ENCODE measurements at places on chromosomes 11 and 22.

- DNase-seq, result no peak
These were observed 14.0 kb downstream of the GALNT18 start for GRCh38 chr11:11607772-11608171.

- no peak for DNase-seq
These were observed 70.5 kb upstream of the BLID start for GRCh38 chr11:122186439-122187080.

DNA sequence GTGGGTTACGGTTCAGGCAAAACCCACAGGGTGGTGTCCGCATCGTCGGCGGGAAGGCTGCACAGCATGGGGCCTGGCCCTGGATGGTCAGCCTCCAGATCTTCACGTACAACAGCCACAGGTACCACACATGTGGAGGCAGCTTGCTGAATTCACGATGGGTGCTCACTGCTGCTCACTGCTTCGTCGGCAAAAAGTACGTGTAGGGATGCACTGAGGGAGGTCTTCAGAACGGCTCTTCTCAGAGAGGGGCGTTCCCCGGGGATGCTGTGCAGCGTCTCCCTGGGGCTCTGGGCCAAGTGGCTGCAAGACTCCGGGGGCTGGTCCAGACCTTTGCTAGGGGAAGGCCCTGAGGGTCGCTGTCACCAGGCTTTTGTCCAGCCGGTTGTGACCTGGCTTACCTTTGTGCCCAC lies 1.3 kb downstream of the ACR start:
- DNase-seq, result no peak

DNA sequence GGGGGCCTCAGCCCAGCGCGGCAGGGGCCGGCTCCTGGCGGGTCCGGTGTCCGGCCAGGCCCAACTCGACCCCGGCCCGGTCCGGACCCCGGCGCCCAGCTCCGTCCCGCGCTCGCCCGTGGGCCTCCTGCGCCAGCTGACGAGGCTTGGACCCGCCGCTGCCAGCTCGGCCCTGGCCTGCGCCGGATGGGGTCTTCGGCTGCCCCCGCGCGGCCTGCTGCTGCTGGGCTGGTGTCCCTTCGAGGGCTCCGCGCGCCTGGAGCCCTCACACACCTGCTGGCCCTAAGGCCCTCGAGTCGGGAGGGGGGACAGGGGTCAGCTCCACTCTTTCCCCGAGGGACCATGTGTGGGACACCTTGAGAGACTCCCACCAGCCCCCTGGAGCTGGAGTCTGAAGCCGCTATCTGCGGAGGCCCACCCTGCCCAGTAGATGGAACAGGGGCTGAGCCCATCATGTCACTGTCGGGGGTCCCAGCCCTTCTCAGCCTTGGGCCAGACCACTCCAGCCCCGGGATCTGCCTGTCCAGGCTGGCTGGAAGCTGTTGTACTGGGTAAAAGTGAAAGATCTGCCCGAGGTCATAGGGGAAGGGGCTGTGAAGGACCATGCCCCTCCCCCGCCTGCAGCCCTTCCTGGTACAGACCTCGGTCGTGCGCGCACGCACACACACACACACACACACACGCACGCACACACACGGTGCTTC lies 768 bp upstream of the CDKN1C start:
- no peak for DNase-seq

DNA sequence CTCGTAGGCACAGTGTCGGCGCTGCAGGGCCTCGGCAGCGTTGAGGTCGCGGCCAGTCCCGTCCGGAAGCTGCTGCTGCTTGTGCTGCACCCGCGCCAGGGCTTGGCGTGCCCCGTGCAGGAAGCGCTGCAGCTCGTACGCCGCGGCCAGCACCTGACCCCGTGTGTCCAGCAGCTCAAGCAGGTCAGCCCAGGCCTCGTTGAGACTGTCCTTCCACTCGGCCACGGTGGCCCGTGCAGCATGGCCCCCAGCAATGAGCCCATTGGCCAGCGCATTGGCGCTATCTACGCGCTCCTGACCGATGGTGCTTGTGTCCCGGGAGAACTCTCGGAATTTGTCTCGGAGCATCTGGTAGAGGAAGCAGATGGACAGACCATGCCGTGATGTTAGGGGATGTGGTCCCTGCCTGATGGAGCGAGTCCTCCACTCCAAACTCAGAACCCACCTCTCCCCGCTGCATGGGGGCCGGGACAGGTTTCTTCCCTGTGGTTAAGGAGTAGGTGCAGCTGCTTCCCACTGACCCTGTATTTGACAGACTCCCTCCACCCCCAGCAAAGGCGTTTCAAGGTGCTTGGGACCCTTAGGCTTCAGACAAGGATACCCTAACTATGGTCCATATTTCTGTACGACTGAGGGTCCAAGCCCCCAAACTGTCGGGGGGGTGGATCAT lies 13.8 kb upstream of the RBM4B start:
- no peak for DNase-seq

- DNase-seq, result no peak
These were observed 10.5 kb downstream of the ARHGEF17 start for GRCh38 chr11:73318501-73319011.

DNA sequence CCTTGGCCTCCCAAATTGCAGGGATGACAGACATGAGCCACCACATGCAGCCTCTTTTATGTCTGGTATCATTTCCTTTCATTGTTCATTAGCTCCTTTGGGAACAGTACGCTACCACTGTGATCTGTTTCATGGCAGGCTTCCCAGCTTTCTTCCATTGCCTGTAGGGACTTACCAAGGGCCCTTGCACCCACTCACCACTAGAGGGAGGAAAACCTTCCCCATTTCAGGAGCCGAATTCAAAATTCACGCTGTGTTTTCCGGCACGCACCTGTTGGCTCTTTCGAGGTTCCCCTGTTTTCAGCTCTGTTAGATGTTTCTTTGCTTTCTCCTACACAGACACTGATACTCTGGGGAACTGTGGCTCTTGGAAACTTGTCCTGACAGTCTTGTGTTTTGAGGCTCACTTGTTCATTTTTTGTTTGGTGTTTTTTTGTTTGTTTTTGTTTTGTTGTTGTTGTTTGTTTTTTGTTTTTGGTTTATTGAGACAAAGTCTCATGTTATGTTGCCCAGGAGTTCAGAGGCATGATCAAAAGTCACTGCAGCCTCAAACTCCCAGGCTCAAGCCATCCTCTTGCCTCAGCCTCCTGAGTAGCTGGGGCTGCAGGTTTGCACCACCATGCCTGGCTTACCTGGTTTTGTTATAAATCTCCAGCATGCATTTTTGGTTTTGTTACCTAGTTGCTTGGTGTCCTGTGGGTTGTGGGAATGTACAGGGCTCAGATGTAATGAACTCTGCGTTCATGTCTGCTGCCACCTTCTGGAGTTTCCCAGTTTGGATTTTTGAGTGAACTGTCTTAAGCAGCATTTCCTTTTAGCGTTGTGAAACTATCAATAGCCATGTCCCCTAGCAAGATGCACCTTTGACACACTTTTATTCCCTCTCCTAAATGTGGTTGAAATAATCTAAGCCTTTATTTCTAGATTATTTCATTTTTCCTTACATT lies 2.3 kb downstream of the KRTAP5-11 start:
- DNase-seq, result no peak

- no peak for DNase-seq
These were observed 196.7 kb downstream of the DSCAML1 start for GRCh38 chr11:117600234-117600783.

GRCh38 chr22:44328326-44328725 lies 15.6 kb upstream of the SHISAL1 start:
- no peak for DNase-seq

DNA sequence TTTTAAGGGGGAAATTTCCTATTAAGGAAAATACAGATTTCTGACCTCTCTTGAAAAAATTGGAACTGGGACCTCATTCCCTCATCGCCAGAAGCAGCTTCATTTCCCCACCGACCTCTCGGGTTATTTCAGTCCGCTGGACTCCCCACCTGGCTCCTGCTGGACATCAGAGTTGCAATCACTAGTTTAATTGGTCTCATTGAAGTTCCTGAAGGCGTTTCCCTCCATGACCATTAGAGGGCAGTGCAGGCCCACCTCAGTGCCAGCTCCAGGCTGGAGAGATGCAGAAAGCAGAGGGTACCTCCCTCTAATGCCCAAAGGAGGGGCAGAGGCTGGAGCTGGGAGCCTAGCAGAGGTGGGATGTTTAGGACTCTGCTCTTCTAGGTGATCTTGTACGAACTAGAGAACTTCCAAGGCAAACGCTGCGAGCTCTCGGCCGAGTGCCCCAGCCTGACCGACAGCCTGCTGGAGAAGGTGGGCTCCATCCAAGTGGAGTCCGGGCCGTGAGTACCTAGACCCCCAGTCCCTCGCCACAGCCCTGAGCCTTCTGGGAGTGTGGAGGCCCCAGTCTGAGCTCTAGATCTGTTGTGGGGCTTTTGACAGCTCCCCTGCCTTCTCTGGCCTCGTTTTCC lies 2.7 kb downstream of the CRYBB3 start:
- peak; percentile 29 for DNase-seq

- no peak for DNase-seq
These were observed 369 bp downstream of the XRRA1 start for GRCh38 chr11:74948546-74948897.

GRCh38 chr11:117649296-117650055 lies 147.5 kb downstream of the DSCAML1 start:
- no peak for DNase-seq

DNA sequence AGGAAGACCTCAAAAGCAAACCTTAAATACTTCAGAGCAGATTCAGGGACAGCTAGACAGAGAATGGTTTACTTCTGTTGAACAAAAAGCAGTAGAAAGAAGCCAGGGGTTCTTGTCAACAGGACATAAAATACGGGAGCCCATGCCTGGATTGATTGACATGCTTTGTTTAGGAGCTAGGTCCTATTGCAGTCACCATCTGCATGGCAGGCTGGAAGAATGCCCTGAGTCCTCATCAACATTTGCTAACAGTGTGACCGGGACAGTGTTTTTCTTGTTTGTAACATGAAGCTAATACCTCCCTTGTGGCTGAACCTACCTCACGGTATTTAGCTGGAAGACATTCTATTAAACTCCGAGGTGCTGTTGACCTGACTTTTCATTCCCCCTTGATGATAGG lies 225.4 kb downstream of the NTM start:
- DNase-seq, result no peak

DNA sequence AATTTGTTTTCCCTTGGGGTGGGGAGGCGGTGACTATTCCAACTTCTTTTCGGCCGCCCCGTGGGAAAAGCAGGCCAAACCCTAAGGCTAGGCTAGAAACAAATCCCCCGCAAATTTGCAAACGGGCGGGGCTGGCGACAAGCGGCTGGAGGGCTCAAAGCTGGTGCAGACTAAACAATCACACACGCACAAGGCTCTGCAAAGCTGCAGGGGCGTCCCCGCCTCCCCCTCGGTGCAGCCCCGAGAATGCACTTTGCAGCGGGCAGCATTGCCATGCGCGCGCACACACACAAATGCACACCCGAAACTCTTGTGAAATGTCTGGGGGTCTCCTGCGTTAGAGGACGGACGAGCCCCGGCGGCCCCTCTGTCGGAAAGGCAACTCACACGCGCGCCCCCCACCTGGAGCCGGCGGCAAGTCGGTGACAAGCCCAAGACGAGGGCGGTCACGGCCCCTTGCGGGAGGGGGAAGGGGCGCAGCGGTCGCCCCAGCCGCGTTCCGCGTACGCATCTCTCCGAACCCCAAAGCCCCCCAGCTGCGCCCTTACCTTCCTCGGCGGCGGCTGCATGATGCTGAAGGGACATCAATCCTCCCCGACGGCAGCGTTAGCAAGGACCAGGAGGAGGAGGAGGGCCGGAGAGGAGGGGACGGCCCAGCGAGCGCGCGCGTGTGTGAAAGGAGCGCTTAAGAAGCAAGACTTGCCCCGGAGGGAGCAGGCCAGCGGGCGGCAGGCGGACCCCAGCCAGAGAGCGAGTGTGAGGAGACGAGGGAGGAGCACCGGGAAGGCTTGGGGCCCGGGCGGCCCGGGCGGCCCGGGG lies 600 bp downstream of the FCHSD2 start:
- DNase-seq, result peak; percentile 36

GRCh38 chr22:38345782-38346181 lies 28.5 kb upstream of the CSNK1E start:
- DNase-seq, result no peak

DNA sequence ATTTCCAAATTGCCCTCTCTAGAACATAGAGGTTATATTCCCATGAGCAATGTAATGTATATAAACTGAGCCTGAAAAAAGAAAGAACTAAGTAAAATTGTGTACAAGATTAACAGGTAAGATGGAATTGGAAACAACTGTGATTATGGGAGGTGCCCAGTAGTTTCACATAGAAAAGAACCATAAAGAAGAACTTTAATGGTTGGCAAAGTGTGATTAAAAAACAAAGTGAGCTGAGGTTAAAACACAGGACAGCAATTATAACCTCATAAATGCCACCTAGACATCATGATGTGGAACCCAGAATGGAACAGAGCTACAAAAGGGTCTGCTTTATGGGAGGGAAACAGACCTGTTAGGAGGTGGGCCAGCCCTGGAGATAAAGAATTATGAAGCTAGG lies 58.6 kb downstream of the CYB5R2 start:
- no peak for DNase-seq

GRCh38 chr22:42673898-42674401 lies 24.8 kb upstream of the CYB5R3 start:
- DNase-seq, result no peak

DNA sequence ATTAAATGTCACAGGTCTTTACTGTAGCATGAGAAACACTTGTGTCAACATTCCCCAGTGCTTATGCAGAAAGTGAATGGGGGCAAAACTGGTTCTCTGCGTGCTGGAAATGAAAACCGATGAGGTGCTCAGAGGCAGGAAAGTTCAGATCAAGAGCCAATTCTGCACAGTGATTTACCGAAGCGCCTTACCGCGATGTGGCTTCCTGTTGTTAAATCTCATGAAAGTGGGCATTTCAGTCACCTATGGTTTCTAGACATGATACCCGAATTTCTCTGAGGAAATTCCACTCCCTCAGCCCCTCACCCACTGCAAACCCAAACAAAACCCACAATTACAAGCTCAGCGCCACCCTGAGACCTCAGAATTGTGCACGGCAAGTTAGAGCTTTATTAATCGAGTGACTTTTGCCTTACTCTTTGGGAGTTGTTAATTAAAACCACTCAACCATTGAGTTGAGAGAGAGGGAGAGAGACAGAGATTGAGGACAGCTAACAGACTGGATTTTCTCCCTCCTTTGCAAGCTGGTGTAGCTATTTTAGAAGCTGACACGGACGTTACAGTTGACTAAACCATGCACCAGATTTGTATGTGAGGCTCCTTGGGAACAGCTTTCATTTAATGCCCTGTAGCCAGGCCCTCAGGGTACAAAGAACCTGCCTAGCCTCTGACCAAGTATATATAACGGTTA lies 196.4 kb downstream of the DBX1 start:
- no peak for DNase-seq

- no peak for DNase-seq
These were observed 26.2 kb upstream of the SLC37A2 start for GRCh38 chr11:125036933-125037332.

All from activated gamma-delta T cell treated with anti-CD3 and anti-CD28 coated beads, Interleukin-2, amount 50 U/mL, for 16 hours (primary cell).